ENCODE measurements at places on chromosomes 2 and 18.

DNA sequence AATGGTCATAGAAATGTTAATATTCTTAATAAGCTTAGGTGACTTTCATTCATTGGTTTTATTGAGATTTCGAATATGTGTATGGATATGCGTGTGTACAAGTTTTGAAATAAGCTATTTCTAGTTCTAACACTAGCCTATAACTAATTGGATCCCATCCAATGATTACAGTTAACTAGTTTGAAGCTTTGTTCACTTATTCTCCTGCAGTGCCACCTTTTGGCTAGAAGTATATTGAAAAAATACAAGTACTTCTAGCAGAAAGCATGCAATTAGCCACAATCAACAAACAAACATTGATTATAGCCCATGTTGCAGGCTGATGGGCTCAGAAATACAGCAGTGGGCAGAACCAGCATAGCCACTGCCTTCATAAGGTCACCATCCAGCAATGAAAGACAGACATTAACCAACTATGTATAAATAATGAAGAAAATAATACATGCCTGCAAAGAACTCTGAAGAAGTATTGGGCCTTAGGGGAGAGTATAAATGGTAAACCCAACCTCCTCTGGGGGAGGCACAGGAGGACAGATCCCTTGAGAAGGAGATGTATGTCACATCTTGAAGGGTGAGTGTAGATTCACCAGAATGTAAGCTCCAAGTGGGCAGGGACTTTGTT is 5.1 kb upstream of the PIEZO2 start:
- peak; percentile 49 for DNase-seq

DNA sequence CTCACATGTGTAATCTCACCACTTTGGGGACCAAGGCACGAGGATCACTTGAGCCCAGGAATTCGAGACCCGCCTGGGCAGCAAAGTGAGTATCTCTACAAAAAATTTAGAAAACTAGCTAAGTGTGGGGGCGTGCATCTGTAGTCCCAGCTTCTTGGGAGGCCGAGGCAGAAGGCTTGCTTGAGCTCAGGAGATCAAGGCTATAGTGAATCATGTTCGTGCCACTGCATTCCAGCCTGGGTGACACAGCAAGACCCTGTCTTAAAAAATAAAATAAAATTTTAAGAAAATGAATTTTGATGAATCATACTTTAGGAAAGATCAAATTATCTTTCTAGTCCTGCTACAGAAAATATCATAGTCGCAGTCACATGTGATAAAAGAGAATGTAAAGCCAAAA is 46.9 kb downstream of the CABYR start:
- no peak for DNase-seq

DNA sequence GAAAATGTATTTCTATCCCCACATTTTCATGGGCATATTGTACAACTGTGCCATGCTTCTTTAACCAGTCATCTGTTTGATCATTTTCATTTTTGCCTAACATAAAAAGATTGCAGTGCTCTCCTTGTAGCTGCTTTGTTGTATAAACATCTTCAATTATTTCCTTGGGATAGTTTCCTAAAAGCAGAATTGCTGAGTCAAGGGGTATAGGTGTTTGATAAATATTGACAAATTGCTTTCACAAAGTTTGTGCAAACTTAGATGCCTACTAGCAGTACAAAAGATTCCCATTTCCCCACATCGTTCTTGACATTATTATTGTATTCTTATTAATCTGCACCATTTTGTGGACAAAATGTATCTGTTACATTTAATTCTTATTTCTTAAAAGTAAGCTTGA is 479.6 kb downstream of the FBXO15 start:
- no peak for DNase-seq

- no peak for DNase-seq
Measured at GRCh38 chr2:28102455-28102874, 211.9 kb downstream of the BABAM2 start.

GRCh38 chr2:64491426-64491825 is 32.7 kb upstream of the AFTPH start:
- DNase-seq = no peak
